Activated naive CD4-positive, alpha-beta T cell treated with anti-CD3 and anti-CD28 coated beads, Interleukin-2, amount 50 U/mL, for 16 hours (primary cell): ENCODE measurements at places on chromosomes 2 and 18.

GRCh38 chr18:74446178-74446577, 10.9 kb downstream of the DIPK1C start:
- no peak for DNase-seq

GRCh38 chr2:16125614-16126516, 185.5 kb downstream of the MYCN start:
- no peak for DNase-seq

DNA sequence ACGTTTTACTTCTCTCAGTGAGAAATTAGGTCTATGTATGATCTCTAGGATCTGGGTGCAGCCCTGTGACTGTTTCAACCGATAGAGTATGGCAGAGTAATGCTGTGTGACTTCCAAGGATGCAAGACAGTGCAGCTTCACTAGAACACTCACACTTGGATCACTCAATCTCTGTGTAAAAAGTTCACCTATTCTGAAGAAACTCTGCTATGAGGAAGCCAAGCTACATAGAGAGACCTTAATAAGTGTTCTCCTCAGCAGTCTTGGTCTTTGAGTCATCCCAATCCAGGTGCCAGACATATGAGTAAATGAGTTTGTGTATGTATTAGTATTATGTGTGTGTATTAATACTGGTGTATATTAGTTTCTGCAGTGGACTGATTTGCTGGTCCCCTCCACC, 335.0 kb downstream of the NR4A2 start:
- DNase-seq, result no peak

- no peak for DNase-seq
Measured at GRCh38 chr18:2900684-2901422, 54.0 kb downstream of the EMILIN2 start.

GRCh38 chr18:78765142-78765541, 214.5 kb upstream of the SALL3 start:
- no peak for DNase-seq

DNA sequence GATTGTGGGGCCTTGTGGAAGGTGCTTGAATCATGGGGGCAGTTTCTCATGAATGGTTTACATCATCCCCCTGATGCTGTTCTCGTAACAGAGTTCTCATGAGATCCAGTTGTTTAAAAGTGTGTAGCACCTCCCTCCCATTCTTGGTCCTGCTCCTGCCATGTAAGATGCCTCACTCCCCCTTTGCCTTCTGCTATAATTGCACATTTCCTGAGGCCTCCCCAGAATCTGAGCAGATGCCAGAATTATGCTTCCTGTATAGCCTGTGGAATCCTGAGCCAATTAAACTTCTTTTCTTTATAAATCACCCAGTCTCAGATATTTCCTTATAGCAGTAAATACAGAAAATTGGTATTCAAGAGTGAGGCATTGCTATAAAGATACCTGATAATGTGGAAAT, 15.6 kb upstream of the WDR75 start:
- no peak for DNase-seq

- no peak for DNase-seq
Measured at GRCh38 chr2:224934526-224935188, 107.6 kb downstream of the DOCK10 start.

- DNase-seq, result no peak
Measured at GRCh38 chr2:50529600-50530218, 502.2 kb downstream of the NRXN1 start.

GRCh38 chr18:21262979-21263378, 20.9 kb downstream of the GREB1L start:
- DNase-seq, result no peak

- DNase-seq, result no peak
Measured at GRCh38 chr2:233250985-233251305, 528 bp upstream of the ATG16L1 start.

DNA sequence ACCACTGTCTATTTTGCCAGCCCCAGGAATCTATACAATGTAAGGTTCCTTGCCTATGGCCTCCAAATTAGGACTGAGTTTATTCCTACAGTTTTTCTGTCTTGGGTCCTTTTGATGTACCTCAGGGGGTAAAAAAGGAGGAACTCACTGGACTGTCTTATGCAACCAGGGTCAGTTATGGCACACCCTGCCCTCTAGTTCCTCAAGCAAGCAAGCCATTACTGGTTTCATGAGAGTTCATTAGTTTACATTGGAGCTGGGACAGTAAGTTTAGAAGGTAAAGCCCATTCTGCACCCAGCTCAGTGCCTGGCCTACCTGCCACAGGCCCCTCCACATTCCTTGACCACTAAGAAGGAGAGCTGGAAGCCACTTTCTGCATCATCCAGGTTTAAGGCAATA, 68.7 kb upstream of the WIPF1 start:
- no peak for DNase-seq

- no peak for DNase-seq
Measured at GRCh38 chr2:137118140-137118539, 352.8 kb downstream of the THSD7B start.

- no peak for DNase-seq
Measured at GRCh38 chr2:219071131-219071816, 10.6 kb upstream of the IHH start.

- no peak for DNase-seq
Measured at GRCh38 chr2:159468257-159468656, 148.1 kb downstream of the BAZ2B start.

DNA sequence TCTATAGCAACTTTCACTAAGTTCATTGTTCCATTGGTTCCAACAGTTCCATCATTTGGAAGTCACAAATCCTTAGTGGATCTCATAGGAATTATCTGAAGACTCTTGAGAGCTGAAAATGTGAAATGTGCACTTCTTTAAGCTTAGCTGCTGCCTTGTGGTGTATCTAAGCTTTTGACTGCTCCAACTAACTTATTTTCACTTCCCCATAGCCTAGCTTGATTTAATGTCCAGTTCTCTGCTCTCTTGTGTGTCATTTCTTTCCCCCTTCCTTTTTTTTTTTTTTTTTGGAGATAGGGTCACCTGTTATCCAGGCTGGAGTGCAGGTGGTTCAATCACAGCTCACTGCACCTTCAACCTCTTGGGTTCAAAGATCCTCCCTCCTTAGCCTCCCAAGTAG, 34.9 kb upstream of the CD302 start:
- no peak for DNase-seq

DNA sequence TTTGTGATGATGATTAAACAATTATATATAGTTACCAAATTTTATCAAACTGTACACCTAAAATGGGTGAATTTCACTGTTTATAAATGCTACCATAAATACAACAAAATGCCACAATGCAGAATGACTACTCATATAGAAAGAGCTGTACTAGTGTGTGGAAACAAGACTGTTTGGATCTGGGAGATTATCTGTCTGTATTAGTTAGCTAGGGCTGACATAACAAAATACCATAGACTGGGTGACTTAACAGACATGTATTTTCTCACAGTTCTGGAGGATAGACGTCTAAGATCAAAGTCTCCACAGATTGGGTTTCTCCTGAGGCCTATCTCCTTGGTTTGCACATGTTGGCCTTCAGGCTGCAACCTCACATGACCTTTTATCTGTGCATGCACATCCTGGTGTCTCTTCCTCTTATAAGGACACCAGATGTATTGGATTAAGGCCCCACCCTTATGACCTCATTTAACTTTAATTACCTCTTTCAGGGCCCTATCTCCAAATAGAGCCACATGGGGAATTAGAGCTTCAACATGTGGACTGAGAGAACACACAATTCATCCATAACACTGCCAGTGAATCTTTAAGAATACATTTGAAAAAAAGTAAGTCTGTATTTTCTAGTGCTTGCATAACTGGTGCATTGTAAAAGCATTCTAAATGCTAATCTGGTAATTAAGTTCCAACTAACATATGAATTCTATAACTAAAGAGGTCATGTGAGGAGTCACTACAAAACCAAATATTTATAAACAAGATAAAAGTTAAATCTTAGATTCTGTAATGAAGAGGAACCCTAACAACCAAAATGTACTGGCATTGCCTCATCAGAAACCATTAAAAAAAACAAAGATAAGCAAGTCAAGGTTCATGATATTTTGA, 699.6 kb downstream of the NYAP2 start:
- no peak for DNase-seq

GRCh38 chr2:200378652-200379290, 72.3 kb downstream of the SPATS2L start:
- DNase-seq, result no peak

GRCh38 chr2:176088048-176088936, 4.2 kb upstream of the HOXD13 start:
- no peak for DNase-seq

GRCh38 chr2:10036095-10036884, 7.1 kb upstream of the KLF11 start:
- DNase-seq, result peak; percentile 26

DNA sequence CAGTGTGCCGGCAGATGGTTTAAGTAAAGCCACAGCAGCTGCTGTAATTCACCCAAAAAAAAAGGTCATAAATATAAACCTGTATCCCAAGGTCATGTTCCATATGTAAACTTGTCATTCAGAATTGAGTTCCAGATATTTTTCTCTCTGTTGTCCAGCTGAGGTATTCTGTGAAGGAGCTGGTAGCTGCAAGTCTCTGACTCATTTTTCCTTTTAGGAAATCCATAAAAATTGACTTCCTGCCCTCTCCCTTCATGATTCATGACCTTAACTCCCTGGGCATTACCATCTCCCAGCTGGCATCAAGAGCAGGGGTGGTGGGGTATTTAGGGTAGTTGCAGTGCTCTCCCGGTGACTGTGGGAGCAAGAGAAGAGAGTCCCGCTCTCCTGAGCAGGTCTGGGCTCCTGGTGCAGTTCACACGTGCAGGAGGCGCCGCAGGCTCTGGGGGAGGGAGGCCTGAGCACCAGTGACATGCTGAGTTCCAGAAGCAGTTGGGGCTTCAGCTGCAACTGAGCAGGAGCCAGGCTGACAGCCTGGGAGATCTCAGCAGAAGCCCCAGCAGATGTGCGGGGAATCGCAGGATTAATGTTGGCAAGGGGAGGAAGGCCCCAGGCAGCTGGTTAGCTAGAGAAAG, 192.6 kb downstream of the MGAT5 start:
- DNase-seq, result no peak
